ENCODE measurements at places on chromosomes 12 and 14.

- no peaks in the 10 kb centered on the region for H3K4me1 ChIP-seq
- peaks cover 38% of the 10 kb centered on the region for H3K27me3 ChIP-seq
- H3K4me3 ChIP-seq, result no peak overlapping the region
- no peaks in the 10 kb centered on the region for H3K36me3 ChIP-seq
Observed at GRCh38 chr12:4960547-4960946, 50.8 kb downstream of the KCNA1 start.

GRCh38 chr12:133235401-133236112, at the start of gene ANHX:
TSS of gene ANHX (minus strand) at chr12:133235877. CDS start at chr12:133234356, 1,521 bp downstream.
- H3K36me3 ChIP-seq, result peaks cover 6% of the 10 kb centered on the region
- H3K4me1 ChIP-seq, result no peaks in the 10 kb centered on the region
- no peak within 1 kb of the TSS for H3K4me3 ChIP-seq
- no peaks in the 10 kb centered on the region for H3K27me3 ChIP-seq

GRCh38 chr12:19945559-19946435, 422.5 kb upstream of the PDE3A start:
- H3K27ac ChIP-seq, result no peak overlapping the region
- no peaks in the 10 kb centered on the region for H3K27me3 ChIP-seq
- H3K36me3 ChIP-seq, result no peaks in the 10 kb centered on the region

GRCh38 chr12:113292091-113292490, 42.8 kb downstream of the SLC8B1 start:
- H3K27ac ChIP-seq, result peak overlapping the region; percentile 19
- H3K36me3 ChIP-seq, result no peaks in the 10 kb centered on the region

GRCh38 chr12:77766224-77766623, 64.5 kb upstream of the NAV3 start:
- no peak for DNase-seq
- H3K4me3 ChIP-seq, result no peak overlapping the region
- no peaks in the 10 kb centered on the region for H3K27me3 ChIP-seq
- no peaks in the 10 kb centered on the region for H3K4me1 ChIP-seq
